ENCODE measurements at places on chromosomes 5 and 9. TPM values are rescaled to one million over a fixed set of nuclear protein-coding genes. Genes with fewer than 3 reads are reported as not detected.

- no peak for DNase-seq
- no peaks in the 10 kb centered on the region for H3K27me3 ChIP-seq
- no peaks in the 10 kb centered on the region for H3K36me3 ChIP-seq
- no peak overlapping the region for H3K27ac ChIP-seq
- peaks cover 49% of the 10 kb centered on the region for H3K4me1 ChIP-seq
Measured at GRCh38 chr5:132459983-132460838, 30.4 kb downstream of the IRF1 start.

- H3K4me1 ChIP-seq: peaks cover 24% of the 10 kb centered on the region
- H3K36me3 ChIP-seq: no peaks in the 10 kb centered on the region
- no peak overlapping the region for H3K27ac ChIP-seq
- no peak overlapping the region for H3K4me3 ChIP-seq
Measured at GRCh38 chr5:143135832-143136551, 267.5 kb downstream of the NR3C1 start.

PCDHGC5 gene
- 0.16 TPM for polyA plus RNA-seq

SLC25A48 gene
- 0.79 TPM for polyA plus RNA-seq

GRCh38 chr5:131198625-131199024, 27.9 kb downstream of the LYRM7 start:
- DNase-seq: no peak
- no peaks in the 10 kb centered on the region for H3K27me3 ChIP-seq
- no peak overlapping the region for H3K27ac ChIP-seq
- no peaks in the 10 kb centered on the region for H3K4me1 ChIP-seq

LCN1 gene
- 0.63 TPM for polyA plus RNA-seq

GRCh38 chr5:72845889-72846288, 29.4 kb downstream of the TNPO1 start:
- DNase-seq: no peak
- H3K27me3 ChIP-seq: no peaks in the 10 kb centered on the region
- no peaks in the 10 kb centered on the region for H3K36me3 ChIP-seq
- H3K4me1 ChIP-seq: peaks cover 20% of the 10 kb centered on the region
- no peak overlapping the region for H3K4me3 ChIP-seq

Data from hepatocyte (in vitro differentiated cells).